Brain pericyte (primary cell): ENCODE measurements at places on chromosomes 3 and 15.

DNA sequence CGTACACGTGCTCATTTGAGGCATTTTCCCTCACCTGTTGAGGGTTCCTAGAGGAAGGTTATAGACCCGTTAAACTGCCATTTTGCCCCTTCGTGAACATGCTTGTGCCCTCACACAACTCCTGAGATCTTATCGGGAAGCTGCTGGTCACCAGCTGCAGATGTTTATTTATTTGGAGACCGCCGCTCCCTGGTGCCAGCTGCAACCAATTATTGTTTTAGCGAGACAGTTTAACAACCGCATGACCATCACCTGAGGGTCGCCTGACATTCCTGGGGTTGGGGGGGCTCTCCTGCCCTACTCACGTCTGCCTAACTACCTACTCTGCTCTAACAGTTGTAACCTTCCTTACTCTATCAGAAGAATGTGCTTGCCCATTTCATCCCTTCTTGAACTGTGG, 292.5 kb downstream of the MCTP2 start:
- no peak for DNase-seq

DNA sequence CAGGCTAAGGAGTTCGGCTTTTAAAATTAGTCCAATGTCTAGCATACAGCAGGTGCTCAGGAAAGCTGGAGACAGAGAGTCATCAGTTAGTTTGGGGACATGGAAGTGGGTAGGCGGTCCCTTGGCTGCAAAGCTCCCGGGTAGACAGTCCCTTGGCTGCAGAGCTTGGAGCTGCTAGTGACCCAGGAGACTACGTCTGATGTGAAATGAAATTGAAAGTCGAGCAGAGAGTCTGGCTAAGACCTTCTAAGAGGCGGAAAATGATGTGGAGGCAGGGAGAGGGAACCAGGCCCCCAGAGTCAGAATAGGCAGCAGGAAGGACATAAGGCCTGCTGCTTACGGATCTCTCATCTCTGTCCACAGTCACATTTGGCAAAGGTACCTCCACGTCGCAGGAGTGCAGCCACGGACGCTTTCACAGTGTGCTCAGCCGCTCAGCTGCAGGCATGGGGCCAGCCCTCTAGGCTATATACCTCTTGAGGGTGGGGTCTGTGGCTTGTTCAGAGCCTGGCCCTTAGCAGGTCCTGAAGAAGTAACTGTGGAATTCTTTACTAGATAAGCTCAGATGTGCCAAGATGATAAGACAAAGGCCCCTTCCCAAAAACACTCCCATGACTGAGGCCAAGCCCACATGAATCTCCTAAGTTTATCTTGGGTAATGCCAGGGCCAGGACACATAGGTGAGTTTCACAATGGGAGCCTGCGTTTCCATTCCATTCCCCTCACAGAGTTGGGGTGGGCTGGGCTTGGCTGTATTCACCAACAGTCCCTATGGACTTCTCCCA, 131.7 kb downstream of the XXYLT1 start:
- DNase-seq = no peak

GRCh38 chr3:170337420-170337819, 20.1 kb upstream of the SKIL start:
- DNase-seq = no peak

DNA sequence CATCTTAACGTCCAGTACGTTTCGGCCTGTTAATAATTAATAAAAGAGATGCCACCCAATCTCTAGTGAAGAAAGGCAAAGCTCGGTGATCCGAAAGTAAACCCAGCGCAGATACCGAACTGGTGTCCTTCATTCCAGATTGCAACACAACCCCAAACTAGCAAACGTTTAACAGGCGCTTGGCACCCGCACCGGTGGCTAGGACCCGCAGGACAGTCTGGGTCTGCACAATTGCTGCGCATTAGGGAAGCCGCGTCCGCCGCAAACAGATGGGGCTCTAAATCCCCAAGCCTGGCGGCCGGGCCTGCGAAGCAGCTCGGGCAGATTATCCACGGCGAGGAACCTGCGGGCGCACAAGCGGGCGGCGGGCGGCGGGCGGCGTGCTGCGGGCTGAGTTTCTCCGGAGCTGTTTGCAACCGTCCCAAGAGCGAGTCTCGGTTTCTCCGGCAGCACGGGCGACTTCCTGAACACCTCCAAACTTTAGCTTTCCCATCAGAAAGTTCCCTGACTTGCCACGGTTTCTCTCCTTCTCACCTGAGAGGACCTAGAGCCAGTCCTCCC, 112.1 kb upstream of the ICE2 start:
- DNase-seq = no peak

DNA sequence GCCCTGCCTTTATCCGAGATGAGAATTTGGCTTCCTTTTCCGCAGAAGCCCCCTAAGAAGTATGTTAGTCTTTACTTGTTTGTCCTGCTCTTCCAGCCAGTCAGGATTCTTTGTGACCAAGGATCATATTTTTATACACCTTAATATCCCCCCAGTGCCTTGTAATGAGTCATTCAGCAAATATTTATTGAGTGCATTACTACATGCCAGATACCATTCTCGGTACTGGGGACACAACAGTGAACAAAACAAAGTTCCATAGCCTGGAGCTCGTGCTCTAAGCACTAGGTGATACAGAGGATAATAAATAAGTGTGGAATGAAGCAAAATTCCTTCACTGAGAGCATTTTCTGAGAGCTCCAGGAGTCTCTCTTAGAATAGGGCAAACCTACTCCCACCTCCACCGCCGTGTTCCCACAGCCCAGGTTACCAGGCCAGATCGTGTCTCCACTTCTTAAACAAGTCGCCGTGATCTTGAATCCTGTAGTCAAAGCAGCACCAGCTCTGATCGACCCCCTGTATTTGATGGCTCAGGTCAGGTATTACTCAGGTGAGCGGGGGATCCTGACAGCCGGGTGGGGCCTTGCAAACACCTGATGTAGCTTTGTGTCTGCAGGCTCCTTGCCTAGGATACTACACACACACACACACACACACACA, 18.5 kb downstream of the TTC21A start:
- DNase-seq = no peak

DNA sequence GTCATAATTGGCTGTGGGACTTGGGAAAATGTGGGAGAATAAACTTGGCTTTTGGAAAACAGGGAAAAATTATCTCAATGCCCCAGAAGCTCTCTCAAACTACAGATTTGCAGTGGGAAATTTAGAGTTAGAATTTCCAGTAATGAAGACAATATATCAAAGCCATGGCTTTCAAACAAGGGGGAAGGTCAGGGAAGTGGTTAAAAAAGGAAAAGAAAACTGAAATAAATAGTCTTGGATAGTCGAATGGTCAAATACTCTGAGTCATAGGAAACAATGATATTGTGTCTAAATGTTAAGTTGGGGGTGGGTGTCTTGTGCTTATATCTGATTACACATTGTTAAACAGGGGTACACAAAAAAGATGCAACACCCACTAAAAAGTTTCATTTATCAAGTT, 272.4 kb upstream of the COL8A1 start:
- no peak for DNase-seq

GRCh38 chr3:57226176-57226575, 1.4 kb upstream of the APPL1 start:
- no peak for DNase-seq

GRCh38 chr15:48800811-48801455, 9.9 kb downstream of the CEP152 start:
- no peak for DNase-seq

GRCh38 chr3:24454856-24455255, 39.8 kb downstream of the THRB start:
- no peak for DNase-seq

GRCh38 chr15:25742776-25743547, 120.2 kb downstream of the ATP10A start:
- no peak for DNase-seq

DNA sequence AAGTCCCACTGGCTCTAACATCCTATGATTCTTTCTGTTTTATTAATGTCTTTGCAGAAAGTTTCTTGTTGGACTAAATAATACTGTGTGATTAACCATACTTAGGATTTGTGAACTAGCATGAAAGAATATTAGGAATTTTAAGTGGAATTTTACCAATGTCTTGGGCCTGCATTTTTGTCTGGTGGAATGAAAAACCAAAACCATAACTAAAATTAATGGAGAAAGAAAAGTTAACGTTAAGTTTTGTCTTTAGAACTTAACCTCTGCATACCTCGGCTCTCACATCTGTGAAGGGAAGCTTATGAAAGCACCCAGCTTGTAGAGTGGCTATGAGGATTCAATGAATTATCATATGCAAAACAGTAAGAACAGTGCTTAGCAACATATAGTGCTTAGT, 6.5 kb downstream of the FBN1 start:
- DNase-seq = no peak

- DNase-seq = no peak
These were observed 64.3 kb downstream of the SLCO3A1 start for GRCh38 chr15:91917686-91918360.

GRCh38 chr3:66633402-66634381, 132.9 kb upstream of the LRIG1 start:
- no peak for DNase-seq

DNA sequence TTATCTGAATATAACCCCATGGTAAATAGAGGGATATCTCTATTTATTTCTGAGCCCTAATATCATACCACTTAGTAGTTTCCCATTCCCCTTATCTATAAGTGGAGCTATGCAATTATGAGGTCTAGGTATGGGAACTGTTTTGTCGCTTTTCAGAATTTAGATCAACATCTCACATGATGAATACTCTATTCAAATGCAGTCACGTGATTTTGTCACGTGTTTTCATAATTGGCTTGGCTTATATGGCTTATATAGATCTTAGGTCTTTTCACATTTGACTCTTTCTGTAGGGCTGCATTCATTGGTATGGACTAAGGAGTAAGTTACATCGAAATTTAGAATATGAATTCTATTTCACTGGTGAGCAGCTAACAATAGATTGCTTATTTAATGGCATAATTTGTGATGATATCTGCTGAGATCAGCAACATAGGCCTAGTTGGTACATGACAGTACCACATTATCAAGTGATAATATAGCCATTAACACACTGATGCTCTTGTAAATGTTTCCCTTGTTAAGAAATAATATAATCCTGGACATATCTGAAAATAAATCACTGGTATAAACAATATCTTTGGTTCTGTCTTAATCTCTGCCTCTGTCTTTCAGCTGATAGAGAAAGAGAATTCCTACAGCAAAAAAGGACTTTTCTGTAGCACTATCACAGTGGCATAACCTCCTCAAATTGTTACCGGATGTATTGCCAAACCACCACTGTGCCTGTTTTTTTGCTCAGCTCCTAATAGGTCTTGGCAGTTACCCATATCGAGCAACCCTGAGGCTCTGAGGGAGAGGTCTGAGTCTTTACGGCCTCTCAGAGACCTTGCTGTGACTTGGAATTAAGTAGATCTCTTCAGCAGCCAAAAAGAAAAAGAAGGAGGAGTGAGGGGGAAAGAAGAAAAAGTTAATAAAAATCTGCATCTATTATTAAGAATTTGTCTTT, 357.1 kb downstream of the ZPLD1 start:
- no peak for DNase-seq

GRCh38 chr15:57053470-57053869, 135.0 kb downstream of the TCF12 start:
- DNase-seq = no peak

GRCh38 chr15:33278816-33279612, 31.8 kb upstream of the RYR3 start:
- peak; percentile 63 for DNase-seq

GRCh38 chr3:61903931-61904657, 342.7 kb downstream of the PTPRG start:
- peak; percentile 20 for DNase-seq

GRCh38 chr3:41846850-41847249, 115.1 kb downstream of the ULK4 start:
- DNase-seq = no peak

DNA sequence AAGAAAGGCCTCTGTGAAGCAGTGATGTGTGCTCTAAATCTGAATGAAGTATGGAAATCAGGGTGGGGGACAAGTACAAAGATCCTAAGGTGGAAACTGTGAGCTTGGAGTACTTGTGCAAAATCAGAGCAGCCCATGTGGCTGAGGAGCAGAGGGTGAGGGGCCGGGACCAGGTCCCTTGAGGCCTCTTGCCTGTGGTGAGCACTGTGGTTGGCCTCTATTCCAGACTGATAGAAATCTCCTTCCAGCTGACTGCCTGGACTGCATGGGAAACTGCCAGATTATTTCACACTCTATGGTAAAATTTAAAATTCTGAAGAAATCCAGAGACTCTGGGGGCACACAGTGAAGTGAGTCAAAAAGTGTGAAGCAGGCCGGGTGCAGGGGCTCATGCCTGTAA, 81.4 kb downstream of the TM4SF4 start:
- DNase-seq = no peak

DNA sequence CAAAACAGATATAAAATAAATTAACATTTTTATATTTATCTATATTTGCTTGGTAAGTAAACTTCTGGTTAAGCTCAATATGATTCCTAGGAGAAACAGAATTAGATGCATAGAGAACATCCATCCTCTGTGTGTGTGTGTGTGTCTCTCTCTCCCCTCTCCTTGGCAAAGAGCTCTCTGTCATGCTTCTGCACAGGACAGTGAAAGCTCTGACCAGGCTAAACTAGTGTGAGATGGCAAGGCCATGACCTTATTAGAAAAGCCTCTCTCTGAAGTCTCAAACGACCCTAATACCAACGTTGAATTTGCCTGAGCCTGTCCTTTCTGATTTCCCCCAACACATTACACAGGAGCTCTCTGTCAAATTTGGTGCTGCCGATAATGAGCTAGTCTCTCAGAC, 746.0 kb downstream of the VGLL3 start:
- no peak for DNase-seq

DNA sequence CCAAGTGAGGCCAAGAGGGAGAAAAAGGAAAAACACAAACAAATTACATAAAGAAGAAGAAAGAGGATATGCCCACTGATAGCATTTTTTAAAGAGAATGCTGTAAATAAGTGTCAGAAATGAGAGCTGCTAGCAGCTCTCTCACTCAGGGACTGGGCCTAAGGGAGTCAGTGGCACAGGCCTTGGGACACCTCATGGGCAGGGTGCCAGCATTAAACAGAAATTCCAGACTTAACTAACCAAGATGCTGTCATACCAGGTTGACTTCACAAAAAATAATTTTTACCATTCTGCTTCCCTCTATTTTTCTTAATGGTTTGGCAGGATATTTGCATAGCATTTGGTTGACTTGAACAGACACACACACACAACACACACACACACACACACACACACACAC, 92.3 kb upstream of the ADAMTSL3 start:
- no peak for DNase-seq

- DNase-seq = no peak
These were observed 1011.9 kb downstream of the VGLL3 start for GRCh38 chr3:85979034-85979433.

DNA sequence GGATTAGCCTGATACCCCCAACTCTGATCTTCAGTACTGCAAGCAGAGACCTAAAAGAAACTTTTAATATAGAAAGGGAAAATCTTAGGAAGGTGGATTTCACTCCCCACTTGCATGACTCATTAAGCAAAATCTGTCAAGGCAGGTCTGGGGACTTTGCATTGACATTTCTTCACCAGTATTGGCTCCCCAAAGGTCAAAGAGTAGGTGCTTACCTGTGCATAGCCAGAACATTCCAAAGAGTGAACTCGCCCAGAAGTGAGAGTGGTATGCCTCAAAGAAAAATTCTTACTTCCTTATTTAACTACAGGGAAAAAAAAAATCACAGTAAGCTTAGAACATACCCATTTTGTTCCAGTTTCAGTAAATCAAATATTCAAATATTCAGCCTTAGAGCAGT, 140.9 kb upstream of the TP63 start:
- no peak for DNase-seq

GRCh38 chr3:136336329-136337100, 86.4 kb downstream of the PCCB start:
- DNase-seq = no peak
